RWPE1 (cell line): ENCODE measurements at places on chromosomes 12 and 14.

- no peak for DNase-seq
Observed at GRCh38 chr12:113473942-113474341, 2.3 kb upstream of the LHX5 start.

- no peak for DNase-seq
Observed at GRCh38 chr12:53645165-53645564, 19.0 kb upstream of the ATF7 start.

- DNase-seq = peak; percentile 92
Observed at GRCh38 chr14:69997849-69998248, 118.6 kb downstream of the SMOC1 start.

- no peak for DNase-seq
Observed at GRCh38 chr12:57840726-57841125, 5.8 kb downstream of the CTDSP2 start.

- peak; percentile 87 for DNase-seq
Observed at GRCh38 chr14:91835920-91836843, 31.2 kb downstream of the TC2N start.

DNA sequence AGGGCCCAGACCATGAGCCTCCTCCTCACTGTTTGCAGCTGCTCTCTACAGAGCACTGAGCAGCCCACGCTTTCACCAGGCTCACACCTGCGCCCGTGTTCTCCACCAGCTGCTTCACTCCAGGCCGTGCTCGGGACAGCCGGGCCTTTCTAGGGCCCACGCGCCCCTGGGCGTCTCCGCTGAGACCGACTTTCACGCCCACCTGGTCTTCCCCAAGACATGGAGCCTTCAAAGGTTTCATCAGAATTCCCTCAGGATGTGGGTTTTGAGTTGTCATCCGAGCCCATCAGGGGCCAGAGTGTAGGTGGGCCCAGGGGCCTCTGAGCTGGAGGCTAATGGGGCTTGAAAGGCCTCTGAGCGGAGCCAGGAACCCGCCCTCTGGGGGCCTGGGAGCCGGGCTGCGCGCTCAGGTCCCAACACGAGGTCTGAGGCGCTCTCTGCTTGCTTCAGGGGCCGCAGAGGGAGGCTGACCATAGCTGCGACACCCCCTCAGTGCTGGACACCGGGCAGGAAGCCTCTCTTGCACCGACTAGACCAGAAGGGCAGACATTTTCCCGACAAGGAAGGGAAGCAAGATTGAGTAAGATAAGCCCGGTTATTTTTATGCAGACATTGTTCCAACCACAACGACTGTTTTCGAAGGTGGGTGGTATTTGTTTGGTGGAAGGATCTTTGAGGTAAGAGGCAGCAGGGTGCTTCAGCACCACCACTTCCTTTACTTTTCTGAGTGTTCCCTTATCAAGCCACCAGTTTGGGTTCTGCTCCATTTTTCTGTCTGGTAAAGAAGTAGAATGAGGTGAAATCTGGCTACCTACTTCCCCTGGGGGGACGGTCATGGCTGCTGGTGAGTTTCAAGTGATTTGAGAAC lies 125.0 kb upstream of the FUT8 start:
- DNase-seq = no peak

DNA sequence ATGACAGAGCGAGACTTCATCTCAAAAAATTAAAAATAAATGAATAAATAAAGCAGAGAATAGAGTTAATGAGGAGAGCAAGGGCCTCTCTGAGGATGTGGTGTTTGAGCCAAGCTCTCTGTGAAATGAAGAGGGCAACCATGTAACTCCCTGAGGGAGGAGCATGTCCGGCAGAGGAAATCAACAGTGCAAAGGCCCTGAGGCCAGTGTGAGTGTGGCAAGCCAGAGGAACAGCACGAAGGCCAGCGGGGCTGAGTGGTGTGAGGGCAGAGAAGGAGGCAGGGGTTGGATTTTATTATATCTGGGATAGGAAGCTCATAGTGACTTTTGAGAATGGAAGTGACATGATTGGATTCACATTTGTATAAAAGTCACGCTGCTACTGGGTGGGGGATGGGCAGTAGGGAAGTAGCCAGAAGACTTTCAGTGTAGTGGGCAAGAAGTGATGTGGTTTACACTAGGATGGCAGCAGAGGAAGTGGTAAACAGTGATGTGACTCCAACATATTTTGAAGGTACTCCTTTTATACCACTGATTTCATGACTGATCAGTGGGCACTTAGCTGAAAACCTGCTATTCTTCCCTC lies 10.3 kb upstream of the LRP1-AS start:
- no peak for DNase-seq
